ENCODE measurements at places on chromosomes 1 and 21.

DNA sequence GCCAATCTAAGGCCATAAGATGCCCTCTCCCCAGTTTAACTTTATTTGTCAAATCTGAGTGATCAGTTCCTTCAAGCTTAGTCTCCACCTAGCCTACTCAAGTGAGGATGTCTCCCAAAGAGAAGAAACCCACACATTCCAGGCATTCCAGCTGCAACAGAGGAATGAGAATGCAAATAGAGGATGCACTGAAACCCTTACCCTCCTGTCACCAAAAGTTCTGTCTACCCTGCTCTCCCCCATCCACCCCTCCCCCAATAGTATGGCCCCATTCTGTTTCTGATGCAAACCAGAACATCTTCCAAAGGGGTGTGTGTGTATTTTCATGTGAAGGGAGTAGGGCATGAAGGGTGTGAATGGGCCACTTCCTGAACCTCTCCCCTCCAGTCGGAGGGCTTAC is 3.0 kb downstream of the DUSP23 start:
- no peak for DNase-seq

GRCh38 chr1:51624855-51625254 is 8.0 kb downstream of the OSBPL9 start:
- no peak for DNase-seq

DNA sequence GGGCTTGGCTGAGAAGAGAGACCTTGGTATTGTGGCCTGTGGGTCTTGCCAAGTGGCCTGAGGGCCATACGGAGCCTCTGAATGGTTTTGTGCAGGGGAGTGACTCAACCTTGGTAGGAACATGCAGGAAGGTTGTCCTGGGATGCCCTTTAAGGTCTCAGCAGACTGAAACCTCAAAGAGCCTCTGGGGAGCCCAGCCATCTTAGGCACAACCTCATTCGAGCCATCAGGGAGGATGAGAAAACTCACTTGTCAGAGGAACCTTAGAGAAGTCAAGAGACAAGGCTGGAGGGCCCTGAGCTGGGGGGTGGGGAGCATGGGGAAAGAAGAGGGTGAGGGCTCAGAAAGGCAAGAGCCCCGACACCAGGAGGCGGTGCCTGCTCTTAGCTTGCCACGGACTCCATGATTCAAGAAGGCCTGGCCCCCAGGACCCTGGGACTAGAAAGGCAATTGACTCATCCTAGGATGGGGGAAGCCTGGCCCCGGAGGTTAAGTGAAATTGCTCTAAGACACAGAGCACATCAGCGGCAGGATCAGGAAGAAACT is 13.0 kb downstream of the IFI6 start:
- DNase-seq = peak; percentile 76

DNA sequence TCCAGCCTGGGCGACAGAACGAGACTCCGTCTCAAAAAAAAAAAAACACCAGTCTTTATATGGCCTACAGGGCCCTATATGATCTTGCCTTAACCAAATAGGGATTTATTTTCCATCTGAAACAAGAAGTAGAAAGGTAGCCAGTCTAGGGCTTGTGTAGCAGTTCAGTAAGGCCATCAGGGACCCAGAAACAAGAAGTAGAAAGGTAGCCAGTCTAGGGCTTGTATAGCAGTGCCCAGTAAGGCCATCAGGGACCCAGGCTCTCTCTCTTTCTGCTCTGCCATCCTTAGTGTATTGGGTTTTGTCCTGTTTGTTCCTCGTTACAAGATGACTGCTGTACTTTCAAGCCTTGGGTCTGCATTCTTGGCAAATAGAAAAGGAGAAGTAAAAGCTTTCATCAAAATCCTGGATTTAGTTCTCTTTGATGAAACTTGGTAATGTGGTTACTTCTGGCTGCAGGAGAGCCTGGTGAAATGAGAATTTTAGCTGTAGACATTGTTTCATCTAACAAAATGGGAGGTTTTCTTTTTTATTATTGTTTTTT is 46.1 kb downstream of the PKN2 start:
- DNase-seq = no peak

DNA sequence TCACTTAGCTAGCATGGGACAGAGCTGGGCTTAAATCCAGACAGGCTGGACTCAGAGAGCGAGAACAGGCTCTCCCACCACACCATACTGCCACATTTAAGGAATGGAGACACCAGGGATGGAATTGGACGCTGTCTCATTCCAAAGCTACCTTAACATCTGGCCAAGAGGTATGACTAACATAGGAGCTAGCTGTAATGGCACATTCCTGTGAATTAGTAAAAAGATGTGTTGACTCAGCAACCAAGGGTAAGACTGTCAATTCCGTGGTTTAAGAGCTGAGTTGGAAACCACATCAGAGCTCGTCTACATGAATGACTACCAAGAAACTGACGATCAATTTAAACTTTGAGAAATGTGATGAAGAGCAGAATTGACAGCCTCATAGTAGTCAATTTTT is 8.3 kb upstream of the TNFRSF9 start:
- peak; percentile 95 for DNase-seq

DNA sequence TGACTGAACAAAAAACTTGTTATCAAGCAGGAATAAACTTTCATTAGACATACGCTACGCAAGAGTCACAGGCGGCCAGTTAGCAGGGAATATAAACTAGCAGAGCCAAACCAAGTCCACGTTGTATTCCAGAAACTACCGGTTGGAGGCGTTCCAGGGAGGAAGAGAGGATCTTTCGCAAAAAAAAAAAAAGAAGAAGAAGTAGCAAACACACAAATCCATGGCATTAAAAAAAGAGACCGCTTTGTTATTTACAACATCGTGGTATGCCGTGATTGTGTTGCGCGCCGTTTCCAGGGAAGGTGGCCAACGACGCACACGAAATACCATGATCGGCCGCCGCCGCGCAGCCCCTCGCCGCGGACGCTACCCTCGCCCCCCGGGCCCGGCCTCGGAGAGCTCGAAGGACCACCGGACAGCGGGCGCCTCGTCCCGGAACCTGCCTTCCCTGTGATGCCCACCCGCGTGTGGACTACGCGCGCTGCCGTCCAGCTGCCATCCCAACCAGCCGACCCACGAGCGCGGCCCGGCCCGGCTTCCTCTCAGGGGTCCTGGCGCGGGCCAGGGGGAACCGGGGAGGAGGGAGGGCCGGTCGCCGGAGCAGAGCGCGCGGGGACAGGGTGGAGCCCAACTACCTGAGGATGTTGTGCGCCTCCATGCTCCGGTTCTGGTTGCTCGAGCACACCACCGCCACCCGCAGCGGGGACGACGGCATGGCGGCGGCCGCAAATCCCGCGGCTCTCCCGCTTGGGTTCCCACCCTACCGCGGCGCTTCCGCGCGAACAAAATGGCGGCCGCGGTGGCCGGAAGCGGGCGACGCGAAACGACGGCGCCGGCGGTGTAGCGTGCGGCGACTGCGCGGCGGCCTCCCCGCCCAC is 581 bp downstream of the SSU72 start:
- DNase-seq = peak; percentile 63

- DNase-seq = peak; percentile 74
Measured at GRCh38 chr1:10679496-10680220, 116.8 kb downstream of the CASZ1 start.

- DNase-seq = no peak
Measured at GRCh38 chr1:46723901-46724300, 5.0 kb upstream of the EFCAB14 start.

DNA sequence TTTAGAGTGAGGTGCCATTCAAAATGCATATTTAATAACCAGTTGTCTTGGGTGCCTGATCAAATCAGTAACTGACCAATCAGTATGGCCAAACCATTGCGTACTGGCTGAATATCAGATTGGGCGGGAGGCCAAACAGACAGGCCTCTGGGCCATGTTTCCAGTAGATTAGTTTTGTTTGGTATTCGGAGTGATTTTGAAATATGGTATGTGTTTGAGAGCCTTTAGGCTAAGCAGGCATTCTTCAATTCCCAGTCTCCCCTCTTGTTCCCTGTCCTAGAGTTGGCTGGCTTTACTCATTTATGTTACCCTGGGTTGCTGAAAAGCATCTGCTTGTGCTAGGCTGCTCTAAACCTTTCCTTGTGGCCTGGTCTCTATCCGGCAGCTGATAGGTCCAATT is 80.1 kb downstream of the BACH1 start:
- peak; percentile 74 for DNase-seq

- no peak for DNase-seq
Measured at GRCh38 chr1:194535369-194535768, 1349.0 kb upstream of the B3GALT2 start.
